ENCODE measurements at places on chromosomes 5 and 9. TPM values are rescaled to one million over a fixed set of nuclear protein-coding genes. Genes with fewer than 3 reads are reported as not detected.

IL4 gene
- total RNA-seq, result not detected

TAF11L7 gene
- not detected for total RNA-seq

IFNA21 gene
- not detected for total RNA-seq

IQGAP2 gene
- 9.4 TPM for total RNA-seq

CMYA5 gene
- total RNA-seq, result 0.82 TPM

PRUNE2 gene
- 10.2 TPM for total RNA-seq

F12 gene
- total RNA-seq, result 2.4 TPM

SPINK4 gene
- total RNA-seq, result not detected

ERAP2 gene
- 6.1 TPM for total RNA-seq

FXN gene
- 2.0 TPM for total RNA-seq

ZNF354B gene
- 29.8 TPM for total RNA-seq

CCNO gene
- not detected for total RNA-seq

TCF7 gene
- total RNA-seq, result 0.41 TPM

ACTBL2 gene
- not detected for total RNA-seq

FYB1 gene
- total RNA-seq, result 1.6 TPM

TXNDC8 gene
- total RNA-seq, result not detected

HACD4 gene
- total RNA-seq, result 0.41 TPM

TEK gene
- total RNA-seq, result 6.9 TPM

LRRC19 gene
- not detected for total RNA-seq

PCDHGB2 gene
- 6.1 TPM for total RNA-seq

SLC6A19 gene
- not detected for total RNA-seq

CORO2A gene
- total RNA-seq, result 4.5 TPM

SPINK5 gene
- total RNA-seq, result not detected

LVRN gene
- 1.6 TPM for total RNA-seq

GARNL3 gene
- 59.1 TPM for total RNA-seq

PCDHB12 gene
- total RNA-seq, result 12.6 TPM

N4BP3 gene
- 4.1 TPM for total RNA-seq

NIPAL4 gene
- total RNA-seq, result not detected

TAF11L5 gene
- total RNA-seq, result not detected

IL5 gene
- total RNA-seq, result not detected

SLC22A5 gene
- 6.5 TPM for total RNA-seq

PCDHB13 gene
- total RNA-seq, result 6.1 TPM

SOX30 gene
- under 0.01 TPM for total RNA-seq

KIF4B gene
- 0.41 TPM for total RNA-seq

PCDHGA12 gene
- 3.7 TPM for total RNA-seq

GFPT2 gene
- 11.0 TPM for total RNA-seq

NFIL3 gene
- total RNA-seq, result 30.6 TPM

SKIC3 gene
- 152 TPM for total RNA-seq

COL5A1 gene
- total RNA-seq, result 2.9 TPM

HEMGN gene
- 3.7 TPM for total RNA-seq

TRIM7 gene
- total RNA-seq, result 2.0 TPM

GALNT12 gene
- 0.82 TPM for total RNA-seq

HOMER1 gene
- 205 TPM for total RNA-seq

IFNE gene
- under 0.01 TPM for total RNA-seq

DOLPP1 gene
- total RNA-seq, result 16.7 TPM

MYMK gene
- not detected for total RNA-seq

TLE1 gene
- total RNA-seq, result 32.2 TPM

PDCD1LG2 gene
- total RNA-seq, result 0.41 TPM

TIMD4 gene
- under 0.01 TPM for total RNA-seq

POLE3 gene
- 39.5 TPM for total RNA-seq

PLAC8L1 gene
- total RNA-seq, result 0.82 TPM
